Transverse colon (tissue), 4 donors: ENCODE measurements at places on chromosomes 7 and 10. TPM values are rescaled to one million over a fixed set of nuclear protein-coding genes. Genes with fewer than 3 reads are reported as not detected.

Gene TET1
- total RNA-seq, result 1.5 TPM

Gene UNCX
- total RNA-seq, result not detected

Gene SCART1
- total RNA-seq, result 2.9 TPM

Gene NUTM2D
- 49.0 TPM for total RNA-seq

Gene CNPY1
- total RNA-seq, result not detected

Gene SEMA3E
- not detected for total RNA-seq

GRCh38 chr10:23656735-23657134 lies 217.9 kb downstream of the OTUD1 start:
- H3K27me3 ChIP-seq, result no peaks in the 10 kb centered on the region
- no peaks in the 10 kb centered on the region for H3K4me1 ChIP-seq
- no peak overlapping the region for H3K4me3 ChIP-seq
- H3K36me3 ChIP-seq, result no peaks in the 10 kb centered on the region

- peak overlapping the region; percentile 98 for H3K27ac ChIP-seq
- no peaks in the 10 kb centered on the region for H3K27me3 ChIP-seq
- no peaks in the 10 kb centered on the region for H3K36me3 ChIP-seq
- H3K4me1 ChIP-seq, result peaks cover 41% of the 10 kb centered on the region
- peak overlapping the region; percentile 63 for H3K4me3 ChIP-seq
Observed at GRCh38 chr7:104982308-104983075, 31.5 kb upstream of the KMT2E start.

DNA sequence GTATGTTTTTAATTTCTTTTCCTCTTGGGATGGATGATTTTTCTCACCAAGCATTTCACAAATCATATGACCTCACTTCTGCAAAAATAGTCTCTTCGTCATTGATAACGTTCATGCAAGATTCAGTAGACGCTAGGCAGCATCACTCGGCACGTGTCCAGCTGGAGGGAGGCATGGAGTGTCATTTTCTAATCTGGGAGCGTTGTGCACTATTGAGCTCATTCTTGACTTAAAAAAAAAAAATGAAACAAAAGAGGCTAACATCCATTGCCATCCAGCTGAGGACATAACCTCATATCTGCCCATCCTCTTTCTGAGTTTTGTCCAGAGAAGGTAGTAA lies 56.2 kb downstream of the COL17A1 start:
- DNase-seq, result no peak
- no peaks in the 10 kb centered on the region for H3K27me3 ChIP-seq
- H3K4me1 ChIP-seq, result no peaks in the 10 kb centered on the region
- no peak overlapping the region for H3K4me3 ChIP-seq
- H3K27ac ChIP-seq, result no peak overlapping the region
- H3K36me3 ChIP-seq, result no peaks in the 10 kb centered on the region

GRCh38 chr10:30467651-30468338 lies 33.8 kb downstream of the MAP3K8 start:
- no peaks in the 10 kb centered on the region for H3K36me3 ChIP-seq
- no peak overlapping the region for H3K4me3 ChIP-seq
- H3K27ac ChIP-seq, result no peak overlapping the region
- no peak for DNase-seq
- H3K27me3 ChIP-seq, result no peaks in the 10 kb centered on the region

DNA sequence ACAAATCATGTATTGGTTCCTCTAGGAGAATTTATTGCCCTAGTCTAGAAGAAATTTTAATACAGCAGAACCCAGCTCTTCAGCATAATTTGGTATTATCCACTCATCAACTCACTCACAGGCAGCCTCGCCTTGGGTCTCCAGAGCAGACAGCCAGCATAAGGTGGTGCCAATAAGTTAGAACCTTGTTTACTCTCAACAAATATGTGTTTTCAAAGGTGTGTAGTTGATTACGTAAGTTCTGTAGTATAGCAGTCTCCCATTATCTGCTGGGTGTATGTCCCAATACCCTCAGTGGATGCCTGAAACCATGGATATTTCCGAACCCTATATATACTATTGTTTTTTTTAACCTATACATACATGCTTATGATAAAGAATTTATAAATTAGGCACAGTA lies 522.5 kb upstream of the LRRN3 start:
- no peak overlapping the region for H3K4me3 ChIP-seq
- no peaks in the 10 kb centered on the region for H3K4me1 ChIP-seq
- H3K36me3 ChIP-seq, result no peaks in the 10 kb centered on the region
- no peak for DNase-seq

- H3K27me3 ChIP-seq, result no peaks in the 10 kb centered on the region
- H3K36me3 ChIP-seq, result peaks cover 8% of the 10 kb centered on the region
- no peak overlapping the region for H3K4me3 ChIP-seq
- H3K4me1 ChIP-seq, result no peaks in the 10 kb centered on the region
Observed at GRCh38 chr7:130505753-130506152, 13.9 kb downstream of the MEST start.

DNA sequence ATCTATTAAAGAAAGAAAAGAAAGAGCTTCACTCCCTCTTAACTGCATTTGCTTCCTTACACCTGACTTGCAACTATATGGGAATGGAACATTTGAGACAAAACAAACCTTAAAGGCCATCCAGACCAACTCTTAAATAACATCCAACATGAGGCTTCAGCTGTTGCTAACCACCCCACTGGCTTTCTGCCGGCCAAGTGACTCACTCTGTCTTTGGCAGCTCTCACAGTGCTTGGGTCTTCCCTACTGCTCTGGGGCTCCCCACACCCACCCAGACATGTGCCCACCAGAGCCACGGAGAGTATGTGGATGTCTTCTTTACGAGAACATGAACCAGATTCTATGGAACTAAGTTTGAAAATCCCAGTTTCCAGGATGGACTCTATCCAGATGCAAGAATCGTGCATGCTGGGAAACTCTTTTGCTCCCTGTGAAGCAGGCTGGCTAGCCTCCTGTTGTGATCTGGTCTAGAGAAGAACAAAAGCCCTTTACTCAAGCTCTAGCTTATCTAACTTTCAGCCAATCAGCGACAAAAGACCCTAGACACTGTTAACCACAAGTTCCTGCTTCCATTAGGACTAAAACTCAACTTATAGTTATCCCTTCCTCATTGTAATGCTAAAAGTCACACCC lies 245.7 kb downstream of the TCERG1L start:
- no peaks in the 10 kb centered on the region for H3K4me1 ChIP-seq
- no peak overlapping the region for H3K27ac ChIP-seq
- H3K27me3 ChIP-seq, result no peaks in the 10 kb centered on the region
- DNase-seq, result no peak
- no peaks in the 10 kb centered on the region for H3K36me3 ChIP-seq

DNA sequence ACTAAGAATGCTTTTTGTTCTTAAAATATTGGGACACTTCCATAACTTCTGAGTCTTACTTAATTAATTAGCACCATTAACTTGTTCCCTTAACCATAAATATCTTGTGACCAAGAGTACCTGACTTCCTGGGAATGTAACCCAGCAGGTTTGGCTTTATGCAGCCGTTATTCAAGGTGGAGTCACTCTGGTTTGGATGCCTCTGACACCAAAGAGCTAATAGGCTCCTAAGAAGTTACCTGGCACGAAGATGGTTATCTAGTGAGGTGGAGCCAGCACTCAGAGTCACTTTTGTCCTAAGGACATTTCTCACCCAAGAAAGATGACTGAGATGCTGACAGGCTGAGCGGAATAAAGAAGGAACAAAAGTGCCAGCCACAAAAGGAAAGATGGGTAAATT lies 172.3 kb downstream of the C1GALT1 start:
- no peak for DNase-seq
- no peak overlapping the region for H3K4me3 ChIP-seq
- no peaks in the 10 kb centered on the region for H3K27me3 ChIP-seq
- no peaks in the 10 kb centered on the region for H3K36me3 ChIP-seq
